ENCODE measurements at places on chromosomes 5 and 9.

DNA sequence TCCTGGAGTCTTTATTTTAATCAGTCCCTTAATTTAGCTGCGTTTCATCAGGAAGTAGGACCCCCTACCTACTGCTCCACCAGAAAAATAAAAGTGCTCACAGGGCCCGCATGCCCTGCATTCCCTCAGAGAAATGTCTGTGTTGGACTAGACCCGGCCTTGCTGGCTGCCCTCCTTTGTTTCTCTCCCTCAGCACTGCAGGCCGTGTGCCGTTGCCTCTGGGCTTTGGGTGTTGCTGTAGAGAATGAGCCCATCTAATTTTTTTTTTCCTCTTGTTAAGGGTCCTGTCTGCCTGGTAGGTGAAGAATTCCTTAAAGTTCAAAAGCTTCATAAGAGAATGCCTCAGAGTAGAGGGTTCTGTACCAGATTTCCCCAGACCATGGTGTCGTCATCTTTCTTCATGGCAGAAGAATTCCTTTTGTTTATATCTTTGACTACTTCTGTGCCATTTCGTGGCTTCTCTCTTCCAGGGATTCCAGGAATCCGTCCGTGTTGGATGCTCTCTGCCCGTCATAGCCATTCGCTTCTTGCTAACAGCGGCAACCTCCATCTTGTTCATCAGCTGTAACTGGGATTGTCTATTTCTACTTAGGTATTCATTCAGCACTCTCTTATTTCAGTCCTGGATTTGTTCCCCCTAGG is 49.8 kb upstream of the ANGPTL2 start:
- DNase-seq = no peak

GRCh38 chr5:33210978-33211377 is 229.8 kb upstream of the TARS1 start:
- no peak for DNase-seq

GRCh38 chr5:181260720-181261319 is at the start of gene TRIM52:
Gene TRIM52, minus strand, starts transcription at chr5:181261143. Its CDS starts 330 bp downstream, at chr5:181260813.
- no peak for DNase-seq

DNA sequence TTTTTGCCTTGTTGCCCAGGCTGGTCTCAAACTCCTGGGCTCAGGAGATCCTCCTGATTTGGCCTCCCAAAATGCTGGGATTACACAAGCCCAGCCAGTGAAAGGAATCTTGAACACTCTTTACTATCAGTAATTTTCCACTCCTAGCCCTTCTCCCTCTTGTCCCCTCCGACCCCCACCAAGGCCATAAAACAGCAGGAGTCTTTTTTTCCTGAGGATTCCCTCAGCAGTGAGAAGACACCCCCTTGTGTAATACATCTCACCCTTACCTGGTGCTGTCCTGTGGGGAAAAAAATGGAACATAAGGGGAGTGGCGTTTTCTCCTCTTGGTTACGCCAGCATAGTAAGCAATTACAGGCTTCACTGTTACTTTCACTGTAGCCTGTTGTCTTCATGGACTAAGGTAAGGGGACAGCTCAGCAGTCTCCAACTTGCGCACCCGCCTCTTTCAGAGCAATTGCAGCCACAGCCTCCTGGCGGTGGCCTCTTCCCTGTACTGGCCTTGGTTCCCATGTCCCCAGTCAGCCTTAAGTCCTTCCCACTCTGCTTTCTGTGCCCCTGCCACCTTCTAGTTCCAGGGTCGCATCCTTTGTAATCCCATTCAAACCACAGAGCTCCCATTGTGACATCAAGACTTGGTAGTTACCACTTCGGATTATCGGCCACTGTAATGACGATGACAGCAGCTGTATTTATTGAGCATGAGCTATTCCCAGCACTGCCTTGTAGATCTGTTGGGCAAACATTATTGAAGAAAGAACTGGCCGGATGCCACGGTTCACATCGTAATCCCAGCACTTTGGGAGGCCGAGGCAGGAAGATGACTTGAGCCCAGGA is 10.0 kb downstream of the NAIF1 start:
- DNase-seq = no peak

- no peak for DNase-seq
Observed at GRCh38 chr9:137227054-137227852, at the start of gene RNF224. Gene RNF224, plus strand, starts transcription at chr9:137227502. Its CDS starts 834 bp downstream, at chr9:137228336.

DNA sequence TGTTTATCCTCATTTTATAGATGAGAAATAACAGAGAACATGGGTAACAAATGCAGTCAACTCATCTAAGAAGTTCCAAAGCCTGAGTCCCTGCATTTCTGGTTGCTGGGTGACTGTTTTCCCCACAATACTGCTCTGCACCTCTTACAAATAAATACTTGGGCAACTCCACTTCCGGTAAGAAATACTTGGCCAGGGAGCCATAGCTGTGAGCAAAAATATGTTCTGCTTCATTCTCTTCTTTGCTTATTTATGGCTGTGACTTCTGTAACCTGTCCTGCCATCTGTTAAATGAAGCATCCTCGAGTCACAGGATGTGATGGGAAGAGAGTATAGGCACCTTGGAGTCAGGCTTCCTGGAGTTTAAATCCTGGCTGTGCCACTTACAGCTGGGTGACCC is 49.9 kb downstream of the GDNF start:
- no peak for DNase-seq

GRCh38 chr5:54804086-54804485 is 181.3 kb downstream of the ESM1 start:
- DNase-seq = no peak

GRCh38 chr5:79837761-79838551 is 148.3 kb downstream of the CMYA5 start:
- DNase-seq = no peak

DNA sequence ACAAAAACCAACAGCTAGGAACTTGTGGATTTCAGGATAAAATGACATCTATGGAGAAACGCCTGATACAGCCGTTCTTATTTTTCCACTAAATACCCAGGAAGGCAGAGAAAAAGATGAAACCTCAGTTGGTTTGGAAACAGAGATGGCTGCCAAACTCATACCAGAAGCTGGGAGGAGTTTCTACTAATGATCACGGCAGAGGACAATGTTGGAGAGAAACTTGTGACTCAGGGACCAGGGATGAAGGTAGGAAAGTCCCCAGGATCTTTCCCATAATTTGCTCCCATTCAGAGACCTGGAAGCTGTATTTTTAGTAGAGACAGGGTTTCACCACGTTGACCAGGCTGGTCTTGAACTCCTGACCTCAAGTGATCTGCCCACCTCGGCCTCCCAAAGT is 187.1 kb upstream of the IER5L start:
- no peak for DNase-seq

DNA sequence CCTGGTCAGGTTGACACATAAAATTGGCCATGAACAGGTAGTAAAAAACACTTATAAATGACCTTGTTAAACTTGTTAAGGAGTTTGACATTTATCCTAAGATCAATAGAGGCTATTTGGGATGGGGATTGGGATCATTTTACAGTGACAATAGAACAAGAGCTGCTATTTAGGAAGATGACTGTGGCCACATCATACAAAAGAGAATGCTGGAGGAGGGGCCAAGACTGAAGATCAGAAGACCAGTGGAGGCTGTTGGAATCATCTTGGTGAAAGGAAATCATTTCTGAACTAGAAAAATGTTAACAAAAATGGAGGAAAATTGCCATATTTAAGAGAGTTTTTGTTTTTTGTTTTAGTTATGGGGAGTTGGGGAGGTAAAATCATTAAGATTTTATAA is 304.8 kb upstream of the TLE4 start:
- no peak for DNase-seq

DNA sequence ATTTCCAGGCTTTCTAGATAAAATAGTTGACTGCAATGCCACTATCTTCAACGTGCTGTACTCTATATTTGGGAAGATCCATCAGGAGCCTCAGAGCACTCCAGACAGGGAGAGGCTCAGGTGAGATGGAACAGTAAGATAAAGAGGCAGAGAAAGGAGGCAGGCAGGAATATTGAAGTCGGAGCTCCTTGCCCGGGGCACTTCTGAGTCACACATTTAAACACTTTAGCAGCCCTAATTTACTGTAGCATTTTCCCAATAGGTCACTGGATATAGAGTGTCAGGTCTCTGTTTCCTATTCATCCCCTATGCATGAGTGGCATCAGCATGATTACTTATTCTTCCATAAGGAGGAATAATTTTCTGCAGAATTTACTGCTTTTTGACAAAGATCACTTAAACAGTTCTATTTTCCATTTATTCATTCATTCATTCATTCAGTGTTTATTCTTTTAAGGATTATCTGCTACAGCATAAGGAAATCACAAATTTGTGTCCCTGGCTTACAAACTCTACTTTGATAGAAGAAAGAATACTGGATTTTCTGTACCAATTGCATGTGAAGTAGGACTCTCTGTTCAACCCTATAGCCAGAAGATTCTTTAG is 170.7 kb downstream of the MAPKAP1 start:
- DNase-seq = no peak

GRCh38 chr9:87657893-87658292 is 68.0 kb upstream of the CTSL start:
- no peak for DNase-seq

- no peak for DNase-seq
Observed at GRCh38 chr5:169809281-169809680, 171.0 kb downstream of the INSYN2B start.

DNA sequence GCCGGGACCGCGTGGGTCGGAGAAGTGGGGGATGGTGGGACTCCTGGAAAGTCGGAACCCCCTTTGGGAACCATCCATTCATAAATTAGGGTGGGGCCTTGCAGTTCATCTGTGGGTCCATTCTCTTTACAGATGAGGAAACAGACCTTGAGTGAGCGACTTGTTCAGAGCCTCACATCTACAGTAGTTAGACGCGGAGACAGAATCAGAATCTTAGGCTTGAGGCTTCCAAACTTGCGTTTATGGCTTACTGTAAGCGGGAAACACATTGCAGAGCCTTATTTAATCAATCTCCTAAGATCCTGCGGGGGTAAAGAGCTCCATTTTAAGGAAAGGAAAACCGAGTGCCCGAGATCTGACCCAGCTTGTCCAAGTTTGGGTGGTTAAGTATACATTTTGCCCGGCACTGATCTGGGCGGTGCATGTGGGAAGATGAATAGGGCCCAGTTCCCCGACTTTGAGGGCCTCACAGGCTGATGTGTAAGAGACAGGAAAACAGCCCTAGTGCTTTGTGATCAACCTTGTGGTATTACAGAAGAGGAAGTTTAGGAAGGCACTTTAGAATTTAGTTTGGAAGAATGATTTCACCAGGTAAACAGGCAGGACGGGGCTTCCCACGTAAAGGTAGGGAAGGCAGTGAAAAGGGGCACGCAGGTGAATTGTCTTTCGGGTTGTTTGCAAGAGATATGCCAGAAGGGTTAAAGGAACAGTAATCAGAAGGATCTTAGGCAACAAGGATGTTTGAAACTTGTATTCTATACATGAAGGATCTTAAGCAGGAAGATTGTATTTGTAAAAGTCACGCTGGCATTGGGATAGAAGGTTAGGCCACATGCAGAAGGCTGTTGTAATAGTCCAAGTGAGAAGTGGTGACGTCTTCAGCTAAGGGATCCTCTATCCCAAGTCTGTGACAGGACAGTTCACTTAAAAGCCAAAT is 744 bp downstream of the TARS1 start:
- no peak for DNase-seq

- no peak for DNase-seq
Observed at GRCh38 chr9:127159325-127159801, 36.9 kb upstream of the ANGPTL2 start.

DNA sequence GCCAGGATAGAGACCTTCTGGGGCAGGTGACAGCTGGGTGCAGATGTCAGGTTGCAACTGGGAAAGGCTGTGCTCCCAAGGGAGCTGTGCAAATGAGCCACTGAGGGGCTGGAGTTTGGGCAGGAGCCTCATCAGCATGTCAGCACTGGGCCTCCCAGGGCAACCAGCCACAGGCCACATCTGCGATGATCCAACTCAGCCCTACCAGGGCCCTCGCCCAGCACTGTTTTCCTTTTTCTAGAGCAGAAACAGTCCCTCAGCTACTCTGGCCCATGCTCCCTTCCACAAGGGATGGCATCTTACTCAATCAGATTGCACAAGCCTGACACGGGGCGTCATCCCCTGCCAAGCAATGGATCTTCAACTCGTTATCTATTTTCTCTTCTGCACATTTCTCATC is 24.8 kb downstream of the NIPAL4 start:
- DNase-seq = no peak

- DNase-seq = no peak
Observed at GRCh38 chr5:126911986-126912385, 118.4 kb downstream of the MARCHF3 start.

DNA sequence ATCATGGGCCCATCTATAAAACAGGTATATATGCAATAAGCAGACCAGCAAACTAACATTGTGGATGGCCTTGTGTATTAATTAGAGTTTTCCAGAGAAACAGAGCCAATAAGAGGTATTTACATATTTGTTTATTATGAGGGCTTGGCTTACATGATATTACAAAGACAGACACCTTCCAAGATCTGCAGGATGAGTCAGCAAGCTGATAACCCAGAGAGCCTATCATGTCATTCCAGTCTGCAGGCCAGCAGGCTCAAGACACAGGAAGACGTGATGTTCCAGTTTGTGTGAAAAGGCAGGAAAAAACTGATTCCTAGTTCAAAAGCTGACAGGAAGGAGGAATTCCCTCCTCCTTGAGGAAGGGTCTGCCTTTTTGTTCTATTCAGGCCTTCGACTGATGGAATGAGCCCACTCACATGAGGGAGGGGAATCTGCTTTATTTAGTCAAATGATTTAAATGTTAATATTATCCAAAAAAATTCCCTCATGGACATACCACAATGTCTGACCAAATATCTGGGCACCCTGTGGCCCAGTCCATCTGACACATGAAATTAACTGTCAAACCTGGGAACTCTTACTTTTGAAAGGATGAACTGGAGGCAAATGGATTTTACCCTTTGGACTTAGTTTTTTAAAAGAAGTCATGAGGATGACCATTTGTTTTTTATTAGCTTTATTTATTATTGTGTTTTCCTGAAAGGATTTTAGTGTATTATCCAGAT is 161.2 kb upstream of the CHD1 start:
- DNase-seq = no peak

GRCh38 chr5:138601444-138601843 is 26.2 kb upstream of the HSPA9 start:
- no peak for DNase-seq

- no peak for DNase-seq
Observed at GRCh38 chr5:149422366-149423048, 43.4 kb upstream of the IL17B start.

DNA sequence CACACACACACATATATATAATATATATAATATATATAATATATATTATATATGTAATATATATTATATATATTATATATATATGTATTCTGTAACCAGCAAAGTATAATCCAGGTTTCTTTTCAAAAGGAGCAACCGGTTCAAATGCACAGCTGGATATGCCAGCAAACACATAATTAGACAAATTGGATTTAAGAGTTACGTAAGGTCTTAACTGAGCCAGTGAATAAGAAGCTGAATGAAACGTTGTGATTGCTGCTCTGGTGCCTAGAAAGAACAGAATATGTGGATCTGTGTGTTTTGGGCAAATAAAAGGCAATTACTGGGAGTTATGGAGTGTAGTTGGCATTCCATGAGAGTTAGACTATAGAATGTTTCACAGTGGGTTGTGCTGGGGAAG is 178.1 kb downstream of the SLF1 start:
- no peak for DNase-seq

GRCh38 chr5:156200938-156201787 is 125.8 kb upstream of the SGCD start:
- DNase-seq = no peak

- DNase-seq = no peak
Observed at GRCh38 chr9:27591093-27591492, 17.8 kb upstream of the C9orf72 start.
